ENCODE measurements at places on chromosomes 5 and 9. TPM values are rescaled to one million over a fixed set of nuclear protein-coding genes. Genes with fewer than 3 reads are reported as not detected.
A peak's percentile ranks its signal among the peaks of the same experiment; 100 is the strongest.

SPATA31C2 gene
- 0.59 TPM for polyA plus RNA-seq

DNA sequence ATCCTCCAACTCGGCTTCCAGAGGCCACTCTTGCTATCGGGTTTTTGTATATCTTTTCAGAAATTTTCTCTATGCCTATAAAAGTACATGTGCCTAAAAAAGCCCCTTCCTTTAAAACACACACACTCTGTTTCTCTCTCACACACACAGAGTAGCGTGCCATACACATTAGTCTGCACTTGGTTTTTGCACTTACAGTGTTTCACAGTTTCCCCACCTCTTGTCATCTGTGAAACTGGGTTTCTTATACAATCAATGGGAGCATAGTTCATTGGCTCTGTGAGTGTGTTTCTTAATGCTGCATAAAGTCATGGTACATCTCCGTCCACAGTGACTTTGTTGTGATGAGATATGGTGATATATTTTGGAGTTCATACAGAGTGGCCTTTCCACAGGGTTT, 664 bp upstream of the IGFBPL1 start:
- DNase-seq = no peak

DNA sequence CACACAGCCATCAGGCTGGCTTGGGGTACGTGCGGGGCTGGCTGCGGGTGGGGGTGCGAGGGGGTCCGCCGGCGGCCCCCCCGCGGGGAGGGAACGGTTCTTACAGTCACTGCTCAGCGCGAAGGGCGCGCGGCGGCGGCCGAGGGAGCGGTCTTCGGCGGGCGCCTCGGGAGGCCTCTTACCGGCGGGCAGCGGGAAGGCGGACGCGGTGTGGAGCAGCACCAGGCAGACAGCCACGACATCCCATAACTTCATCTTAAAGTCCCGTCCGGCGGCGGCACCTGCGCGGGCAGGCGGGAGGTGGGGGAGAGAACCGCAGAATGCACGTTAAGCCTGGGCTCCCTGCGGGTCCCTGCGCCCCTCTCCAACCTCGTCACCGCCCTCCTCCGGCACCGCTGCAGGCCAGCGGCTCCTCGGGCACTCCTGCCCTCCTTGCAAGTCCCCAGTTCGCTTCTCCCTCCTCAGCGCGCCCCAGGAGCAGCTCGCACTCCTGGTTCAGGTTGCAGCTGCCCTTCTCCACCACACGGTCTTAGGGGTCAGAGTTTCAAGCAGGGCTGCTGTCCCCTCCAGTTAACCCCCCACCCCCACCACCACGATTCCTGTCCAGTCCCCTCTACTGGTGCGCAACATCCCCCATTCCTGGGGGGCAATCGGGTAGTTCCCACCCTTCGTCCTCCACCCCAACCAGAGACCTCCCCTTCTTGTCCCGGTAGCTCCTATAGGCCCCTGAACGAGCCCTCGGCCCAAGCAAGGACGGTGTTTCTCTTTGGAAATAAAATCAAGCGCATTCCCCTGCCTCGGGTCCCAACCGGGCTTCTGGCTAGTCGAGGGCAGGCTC, 5.1 kb downstream of the GDNF start:
- no peak for DNase-seq

DNA sequence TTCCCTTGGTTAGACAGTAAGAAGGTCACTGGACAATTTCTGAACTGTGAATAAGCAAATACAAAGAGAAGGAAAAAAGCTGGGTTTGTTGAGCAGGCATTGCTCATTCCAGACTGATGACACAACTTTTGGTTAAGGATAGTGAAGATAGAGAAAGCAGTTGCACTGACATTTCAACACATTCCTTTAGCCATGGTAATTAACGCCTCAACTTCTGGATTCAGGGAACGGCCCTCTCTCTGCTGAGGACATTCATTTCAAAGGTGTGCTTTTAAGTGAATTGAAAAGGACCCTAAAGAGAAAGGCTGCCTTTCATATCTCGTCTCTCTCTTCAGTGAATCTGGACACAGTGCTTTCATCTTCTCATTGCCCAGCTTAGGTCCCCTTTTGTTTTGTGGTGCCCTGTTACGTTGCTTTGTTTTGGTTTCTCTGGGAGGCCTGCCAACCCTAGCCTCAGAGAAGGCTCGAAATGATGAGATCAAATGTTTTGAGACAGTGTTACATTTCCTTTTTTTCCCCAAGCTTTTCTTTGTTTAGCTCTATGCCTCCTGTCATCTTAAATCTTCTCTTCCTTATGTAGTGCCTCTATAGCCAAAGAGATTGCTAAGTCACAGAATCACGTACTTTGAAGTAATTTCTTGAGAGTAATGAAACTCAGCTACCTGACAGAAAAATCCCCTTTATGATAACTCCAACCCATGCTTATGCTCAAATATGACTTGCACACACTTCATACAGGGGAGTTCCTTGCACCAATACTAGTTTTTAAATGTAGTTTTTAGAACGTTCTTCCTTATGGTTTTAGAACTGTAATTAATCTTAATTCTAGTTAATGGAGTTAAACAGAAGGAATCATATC, 94.4 kb upstream of the IFNE start:
- DNase-seq = no peak

DNA sequence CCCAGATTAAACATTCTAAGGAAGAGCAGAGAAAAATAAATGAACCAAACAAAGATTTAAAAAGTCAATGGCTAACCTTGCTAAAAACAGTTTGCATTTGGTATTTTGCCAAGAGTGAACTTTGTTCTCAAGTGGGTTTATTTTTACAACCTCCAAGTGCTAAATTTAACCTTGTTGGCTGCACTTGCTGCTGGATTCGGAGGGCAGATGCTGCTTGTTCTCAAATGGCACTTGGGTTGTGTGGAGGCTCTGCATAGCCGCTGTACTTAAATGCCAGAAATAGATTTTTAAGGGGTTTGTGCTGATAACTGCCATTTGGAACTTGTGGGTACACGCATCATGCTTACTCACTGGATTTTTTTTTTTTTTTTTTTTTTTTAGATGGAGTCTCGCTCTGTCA, 13.3 kb upstream of the SPATA24 start:
- DNase-seq = no peak

SPINK6 gene
- not detected for polyA plus RNA-seq

C9orf50 gene
- 0.69 TPM for polyA plus RNA-seq

TTF1 gene
- 20.1 TPM for polyA plus RNA-seq

DNA sequence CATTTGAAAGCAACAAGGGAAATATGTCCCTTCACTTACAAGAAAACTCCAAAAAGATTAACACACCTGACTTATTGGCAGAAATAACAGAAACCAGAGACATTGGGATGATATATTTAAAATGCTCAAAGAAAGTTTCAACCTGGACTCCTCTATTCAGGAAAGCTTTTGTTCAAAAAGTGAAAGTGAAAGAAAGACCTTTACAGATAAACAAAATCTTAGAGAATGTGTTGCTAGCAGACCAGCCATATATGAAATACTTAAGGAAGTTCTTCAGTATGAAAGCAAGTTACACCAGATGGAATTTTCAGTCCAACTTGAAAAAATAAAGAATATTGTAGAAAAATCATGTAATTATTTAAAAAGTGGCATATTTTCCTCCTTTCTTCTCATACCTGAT, 1075.1 kb downstream of the NR2F1-AS1 start:
- no peak for DNase-seq

DNA sequence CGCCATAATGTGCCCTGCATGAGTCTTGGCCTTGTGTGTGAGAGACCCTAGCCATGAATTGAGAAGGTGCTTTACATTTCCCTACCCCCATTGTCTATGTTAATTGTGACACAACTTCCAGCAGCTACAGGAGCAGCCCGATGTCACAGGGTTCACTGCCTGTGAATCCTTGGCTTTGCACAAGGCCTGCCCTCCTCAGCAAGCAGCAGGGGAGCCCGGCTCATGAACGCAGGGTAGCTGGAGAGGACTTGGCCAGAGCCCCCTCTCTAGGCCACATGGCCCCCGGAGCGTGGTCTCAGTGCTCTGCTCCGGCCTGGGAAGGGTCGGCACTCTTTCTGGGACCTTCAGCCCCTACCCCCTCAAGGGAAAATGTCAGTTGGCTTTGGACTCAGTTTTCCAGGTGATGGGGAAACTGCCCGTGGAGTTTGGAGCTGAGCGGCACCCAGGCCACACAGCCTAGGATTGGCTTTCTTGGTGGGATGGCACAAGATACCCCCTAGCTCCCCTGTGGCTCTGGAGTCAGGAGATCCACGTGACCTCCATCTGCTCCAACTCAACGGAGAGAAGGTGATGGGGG, 160.8 kb downstream of the DAB2IP start:
- no peak for DNase-seq

GRCh38 chr5:31952067-31952466, 222.1 kb downstream of the GOLPH3 start:
- no peak for DNase-seq

- no peak for DNase-seq
Measured at GRCh38 chr9:91382298-91382697, 20.6 kb upstream of the AUH start.

DNA sequence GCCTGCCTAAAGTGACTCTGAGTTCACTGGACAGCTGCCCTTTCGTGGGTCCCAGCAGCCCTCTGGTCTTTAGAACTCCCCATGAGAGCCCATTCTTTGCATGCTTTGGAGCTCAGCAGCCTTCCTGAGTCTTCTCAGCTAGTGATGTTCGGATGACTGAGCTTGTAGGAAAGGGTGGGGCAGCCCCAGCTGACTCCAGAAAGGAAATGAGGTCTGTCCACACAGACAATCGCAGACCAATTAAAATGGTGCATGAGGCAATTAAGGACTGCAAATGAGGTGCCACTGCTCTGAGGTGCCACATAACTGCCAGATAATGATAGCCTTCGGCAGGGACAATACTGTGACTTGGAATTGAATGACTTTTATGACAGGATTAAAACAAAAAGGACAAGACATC, 25.4 kb upstream of the TOMM5 start:
- DNase-seq = no peak

DNA sequence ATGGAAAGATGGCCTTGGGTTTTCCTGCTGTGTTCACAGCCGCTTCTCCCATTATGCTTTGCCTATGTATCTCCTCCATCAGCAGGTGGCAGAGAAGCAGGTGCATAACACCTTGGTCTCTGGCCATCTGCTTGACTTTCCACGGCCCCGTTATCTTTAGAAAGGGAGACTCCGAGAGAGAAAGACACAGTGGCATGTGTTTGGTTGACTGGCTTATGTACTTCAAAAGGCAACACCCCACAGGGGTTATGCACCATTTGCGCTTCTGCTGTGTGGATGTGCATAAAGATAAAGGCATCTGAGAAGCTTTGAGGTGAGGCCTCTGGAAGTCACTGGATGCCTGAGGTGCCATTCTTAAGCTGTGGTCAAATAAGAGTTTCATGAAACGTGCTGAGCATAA, 138.4 kb downstream of the EGFLAM start:
- DNase-seq = no peak

FBP2 gene
- not detected for polyA plus RNA-seq

MTAP gene
- polyA plus RNA-seq = 36.3 TPM

OXCT1 gene
- 48.0 TPM for polyA plus RNA-seq

PAXX gene
- polyA plus RNA-seq = 40.2 TPM

- DNase-seq = no peak
Measured at GRCh38 chr5:101284736-101285375, 381.8 kb upstream of the ST8SIA4 start.

GRCh38 chr5:89168766-89169165, 285.8 kb upstream of the MEF2C start:
- no peak for DNase-seq

DNA sequence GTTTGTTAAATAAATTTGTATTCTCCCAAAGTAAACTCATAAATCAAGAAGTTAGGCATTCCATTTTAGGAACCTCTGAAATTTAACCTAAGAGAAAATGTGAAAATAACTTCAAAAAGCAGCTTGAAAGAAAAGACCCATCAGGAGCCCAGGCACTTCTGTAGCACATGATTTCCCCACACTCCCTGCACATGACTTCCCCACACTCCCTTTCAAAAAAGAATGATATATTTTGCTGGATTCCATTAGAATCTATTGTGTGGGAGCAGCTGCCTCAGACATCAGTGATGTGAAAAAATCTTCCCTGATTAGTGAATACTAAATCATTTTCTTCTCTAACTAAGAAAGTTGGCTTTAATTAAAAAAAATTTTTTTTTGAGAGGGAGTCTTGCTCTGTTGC, 83.3 kb downstream of the GLDC start:
- no peak for DNase-seq

DNA sequence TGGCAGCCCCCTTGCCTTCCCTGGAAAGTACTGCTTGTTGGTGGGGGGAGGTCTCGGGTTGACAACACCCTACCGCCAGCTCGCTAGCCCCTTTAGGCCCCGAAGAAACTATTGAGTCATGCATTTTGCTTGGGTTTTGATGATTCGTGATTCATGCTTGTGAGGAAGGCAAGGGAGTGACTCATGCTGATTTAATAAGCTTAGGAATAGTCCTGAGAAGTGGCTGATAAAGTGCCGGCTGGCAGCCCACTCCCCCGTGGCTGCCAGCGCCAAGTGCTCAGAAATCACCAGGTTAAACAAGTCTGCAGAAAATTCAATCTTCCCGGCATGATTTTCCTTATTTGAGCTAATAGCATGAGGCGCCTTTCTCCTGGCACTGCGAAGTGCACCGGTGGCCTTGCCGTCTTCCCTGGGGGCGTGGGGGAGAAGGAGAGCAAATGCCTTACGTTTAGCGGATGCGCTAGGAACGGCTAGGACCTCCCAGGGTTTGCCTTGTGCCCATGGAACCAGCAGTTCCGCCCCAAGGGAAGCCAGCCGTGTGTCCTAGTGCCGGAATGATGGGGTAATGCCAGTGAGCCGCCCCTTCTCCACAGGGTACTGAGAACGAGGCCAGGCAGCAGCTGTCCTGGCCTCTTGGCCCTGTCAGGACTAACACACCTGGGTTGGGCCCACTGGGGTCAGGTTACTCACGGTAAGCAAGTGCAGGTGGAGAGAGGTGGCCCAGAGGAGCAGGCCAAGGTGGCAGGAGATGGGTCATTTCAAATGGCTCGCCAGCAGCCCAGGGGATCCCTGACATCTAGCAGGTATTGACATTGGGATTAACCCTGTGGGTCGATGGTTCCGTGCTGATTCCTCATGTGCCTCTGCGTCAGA, 151.9 kb downstream of the MACROH2A1 start:
- no peak for DNase-seq

- DNase-seq = peak; percentile 90
Measured at GRCh38 chr9:23826120-23826629, at the start of gene ELAVL2. Gene ELAVL2 (minus strand): TSS chr9:23826240. CDS start chr9:23762234, 64,006 bp downstream.
